Cardiac muscle cell (in vitro differentiated cells and primary cell): ENCODE measurements at places on chromosomes 5 and 9.

- peak; percentile 67 for DNase-seq
Observed at GRCh38 chr9:18605766-18606180, 131.8 kb downstream of the ADAMTSL1 start.

DNA sequence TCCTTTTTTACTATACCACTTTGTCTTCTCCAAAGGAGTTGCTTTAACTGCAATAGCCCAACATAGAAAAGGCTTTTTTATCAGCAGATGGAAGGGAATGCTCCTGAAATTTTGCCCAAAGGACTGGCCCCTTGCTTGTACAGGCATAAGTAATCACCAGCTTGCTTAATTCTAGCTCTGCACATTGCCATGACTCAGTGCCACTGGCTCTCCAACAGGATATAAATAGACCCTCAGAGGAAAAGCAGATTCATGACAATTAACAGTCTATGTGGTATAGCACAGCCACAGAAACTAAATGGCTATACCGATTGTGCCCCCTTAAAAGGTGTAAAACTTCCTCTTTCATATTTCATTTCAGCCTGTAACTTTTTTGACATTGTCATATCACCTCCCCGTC lies 227.0 kb downstream of the ZNF608 start:
- peak; percentile 61 for DNase-seq

GRCh38 chr5:158856291-158856690 lies 243.4 kb downstream of the EBF1 start:
- DNase-seq, result no peak

DNA sequence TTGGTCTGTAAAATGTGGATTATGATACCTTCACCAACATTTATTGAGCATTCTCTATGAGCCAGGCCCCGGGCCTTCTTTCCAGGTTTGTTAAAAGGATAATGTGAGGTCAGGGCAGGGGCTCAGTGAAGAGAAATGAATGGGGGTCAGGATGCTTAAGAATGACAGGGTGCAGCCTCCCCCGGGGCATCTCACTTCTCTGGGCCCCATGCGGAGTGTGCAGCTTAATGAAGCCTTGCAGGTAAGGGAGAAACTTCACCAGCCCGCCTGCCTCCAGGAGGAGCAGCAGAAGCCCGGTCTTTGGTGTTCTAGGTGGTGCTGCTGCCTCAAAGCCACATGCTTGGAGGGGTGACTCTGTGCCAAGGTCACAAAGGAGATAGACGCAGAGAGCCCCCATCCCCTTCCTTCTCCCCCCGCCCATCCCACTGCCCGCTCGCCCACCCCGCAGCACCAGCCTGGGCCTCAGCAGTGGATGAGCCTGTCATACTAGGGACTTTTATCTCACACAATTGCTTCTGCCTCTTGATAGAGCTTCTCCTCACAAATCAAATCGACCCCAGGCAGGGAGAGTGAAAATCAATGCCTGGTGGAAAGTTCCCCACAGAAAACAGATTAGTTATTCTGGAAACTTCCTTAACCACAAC lies 244.8 kb downstream of the PBX3 start:
- DNase-seq, result no peak

DNA sequence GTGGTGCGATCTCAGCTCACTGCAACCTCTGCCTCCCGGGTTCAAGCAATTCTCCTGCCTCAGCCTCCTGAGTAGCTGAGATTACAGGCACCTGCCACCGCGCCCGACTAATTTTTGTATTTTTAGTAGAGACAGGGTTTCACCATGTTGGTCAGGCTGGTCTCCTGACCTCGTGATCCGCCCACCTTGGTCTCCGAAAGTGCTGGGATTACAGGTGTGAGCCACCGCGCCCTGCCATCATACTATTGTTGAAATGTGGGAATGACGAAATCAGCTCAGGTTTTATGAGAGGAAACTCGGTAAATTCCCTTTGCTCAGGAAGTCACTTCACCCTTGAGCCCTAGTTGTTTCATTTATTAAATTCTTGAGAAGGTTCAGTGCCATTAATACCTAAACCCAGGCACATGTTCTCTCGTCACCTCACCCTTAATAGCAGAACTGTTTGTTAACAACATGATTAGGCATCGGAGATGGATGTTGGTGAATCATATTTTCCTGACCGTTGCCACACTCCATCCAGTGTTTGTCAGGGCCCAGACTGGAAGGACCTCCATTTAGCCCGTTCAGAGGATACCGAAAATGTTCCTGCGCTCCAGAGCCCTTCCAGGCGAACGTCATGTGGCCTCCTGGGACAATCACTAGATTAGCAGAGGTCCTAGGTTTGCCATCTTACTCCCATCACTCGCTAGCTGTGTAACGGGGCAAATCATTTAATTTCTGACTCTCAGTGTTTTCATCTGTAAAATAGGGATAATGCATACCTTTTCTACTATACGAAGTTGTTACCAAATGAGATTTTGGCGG lies 20.0 kb upstream of the CREBRF start:
- no peak for DNase-seq

- DNase-seq, result no peak
Observed at GRCh38 chr9:12859704-12860251, 85.0 kb downstream of the LURAP1L start.

DNA sequence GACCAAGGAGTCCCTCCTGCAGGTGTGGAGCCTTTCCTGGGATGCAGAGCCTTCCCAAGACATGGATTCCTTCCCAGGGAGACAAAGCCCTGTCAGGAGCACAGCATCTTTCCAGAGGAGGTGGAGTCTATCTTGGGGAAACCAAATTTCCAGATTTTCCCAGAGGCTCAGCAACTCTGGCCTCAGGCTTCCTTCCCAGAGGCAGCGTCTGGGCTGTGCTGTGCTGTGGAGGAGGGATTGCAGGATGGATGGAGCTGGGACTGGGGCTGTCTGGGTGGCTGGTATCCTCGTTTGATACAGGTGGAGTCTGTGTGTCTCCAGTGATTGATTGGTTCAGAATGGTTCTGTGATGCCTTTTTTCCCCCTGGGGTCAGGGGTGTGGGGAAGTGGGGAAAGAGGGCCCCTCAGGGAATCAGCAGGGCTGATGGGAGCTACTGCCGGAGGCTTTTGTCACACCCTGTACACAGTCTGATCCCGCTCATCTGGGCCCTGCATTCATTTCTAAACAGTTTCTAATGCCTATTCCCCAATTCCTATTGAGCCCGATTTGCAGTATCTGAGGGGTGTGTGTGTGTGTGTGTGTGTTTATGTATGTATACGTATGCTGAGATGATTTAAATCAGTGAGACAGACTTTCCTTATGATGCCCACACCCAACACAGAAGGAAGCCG lies 16.0 kb downstream of the OR13J1 start:
- no peak for DNase-seq

DNA sequence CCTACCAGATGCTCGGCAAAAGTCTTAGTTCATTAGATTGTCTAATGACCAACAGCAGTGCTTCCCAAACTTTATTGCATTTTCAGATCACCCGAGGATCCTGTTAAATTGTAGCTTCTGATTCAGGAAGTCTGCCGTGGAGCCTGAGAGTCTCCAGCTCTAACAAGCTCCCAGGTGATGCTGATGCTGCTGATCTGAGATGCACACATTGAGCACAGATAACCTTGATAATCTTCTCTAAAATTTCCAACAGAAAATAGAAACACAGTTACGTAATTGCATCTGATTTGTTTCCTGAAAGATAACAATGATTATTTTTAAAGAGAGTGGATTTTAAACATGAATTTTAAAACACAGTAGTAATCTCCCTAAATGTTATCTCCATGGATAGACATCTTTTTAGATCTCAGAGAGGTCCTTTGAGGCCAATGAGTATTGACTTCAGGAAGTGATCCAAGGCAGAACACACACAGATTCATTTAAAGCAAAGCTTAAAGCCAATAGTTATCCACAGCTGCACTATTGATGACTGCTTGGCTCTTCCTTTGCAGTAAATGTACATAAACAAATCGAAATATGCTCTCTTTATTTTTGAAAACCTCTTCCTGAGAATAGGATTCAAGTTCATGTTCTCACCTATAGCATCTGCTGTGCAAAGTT lies 122.8 kb upstream of the TNPO1 start:
- no peak for DNase-seq

GRCh38 chr9:130143279-130143893 lies 28.8 kb upstream of the NCS1 start:
- no peak for DNase-seq

- DNase-seq, result no peak
Observed at GRCh38 chr9:93110311-93110855, 14.4 kb downstream of the CARD19 start.
